ENCODE measurements at places on chromosomes 2 and 18.

- no peak for DNase-seq
These were observed 68.2 kb downstream of the TBC1D8 start for GRCh38 chr2:101082998-101083397.

DNA sequence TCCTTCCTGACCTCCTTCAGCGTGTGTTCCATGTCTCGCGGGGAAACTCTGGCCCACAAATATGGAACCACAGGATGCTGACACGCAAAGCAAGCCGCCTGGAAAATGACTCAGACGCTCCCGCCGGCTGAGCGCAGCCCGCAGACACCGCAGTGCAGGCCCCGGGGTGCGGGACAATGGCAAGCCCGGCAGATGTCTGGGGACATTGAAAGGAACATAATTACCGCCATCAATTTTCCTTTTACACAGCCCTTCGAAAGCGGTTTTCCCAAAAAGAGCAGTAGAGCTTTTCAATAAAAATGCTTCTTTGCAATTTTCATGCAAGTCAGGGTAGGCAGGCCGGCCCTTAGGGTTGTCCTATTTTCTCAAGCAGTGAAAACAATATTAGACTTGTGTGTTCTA lies 159.2 kb upstream of the SH3BP4 start:
- DNase-seq = no peak

- no peak for DNase-seq
These were observed 75.3 kb downstream of the PTPRM start for GRCh38 chr18:7642331-7642890.

GRCh38 chr2:219592736-219593135 lies 4.9 kb upstream of the STK11IP start:
- no peak for DNase-seq

- no peak for DNase-seq
These were observed 120.0 kb upstream of the PPP1CB start for GRCh38 chr2:28631514-28632206.

DNA sequence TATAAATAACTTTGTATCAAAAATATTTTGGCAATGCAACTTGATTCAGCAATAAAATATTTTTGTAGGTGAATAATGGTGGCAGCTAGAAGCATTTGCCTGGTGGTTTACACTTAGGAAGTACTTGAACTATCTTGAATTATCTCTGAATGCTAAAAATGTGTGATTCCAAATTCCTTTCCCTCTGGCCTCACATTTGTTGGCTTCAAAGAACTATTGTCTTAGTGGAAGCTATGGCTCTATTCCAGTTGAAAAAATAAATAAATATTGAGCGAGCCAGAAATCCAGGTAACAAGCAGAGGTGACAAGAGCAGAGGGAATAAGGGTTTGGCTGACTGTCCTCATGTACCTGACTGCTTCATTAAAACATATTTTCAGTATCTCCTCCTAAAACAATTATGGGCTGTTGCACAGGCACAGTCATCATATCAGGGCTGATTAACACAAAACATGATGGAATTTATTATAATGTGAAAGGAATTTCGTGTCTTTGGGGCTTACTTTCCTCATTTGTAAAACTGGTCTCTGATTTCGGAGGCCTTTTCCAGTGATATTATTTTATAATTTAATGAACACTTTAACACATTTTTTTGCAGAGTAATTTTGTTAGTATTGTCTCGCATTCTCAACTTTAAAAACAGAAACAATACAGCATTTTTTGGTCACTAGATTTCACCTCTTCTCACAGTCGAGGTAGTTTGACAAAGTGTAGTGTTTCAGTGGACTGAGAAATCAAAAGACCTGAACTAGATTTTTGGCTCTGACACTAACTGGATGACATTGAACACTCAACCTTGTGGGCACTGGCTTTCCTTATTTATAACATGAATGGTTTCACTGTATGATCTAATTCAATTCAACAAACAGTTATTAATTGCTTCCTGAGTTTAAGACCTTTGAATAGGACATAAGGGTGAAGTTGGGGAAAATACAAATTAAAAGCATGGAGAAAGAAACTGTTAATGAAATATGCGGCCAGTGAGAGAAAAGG lies 7.8 kb upstream of the CAVIN2 start:
- no peak for DNase-seq

- no peak for DNase-seq
These were observed 50.3 kb downstream of the TSN start for GRCh38 chr2:121805766-121806143.

- DNase-seq = no peak
These were observed 14.9 kb downstream of the MAL start for GRCh38 chr2:95040426-95040825.

DNA sequence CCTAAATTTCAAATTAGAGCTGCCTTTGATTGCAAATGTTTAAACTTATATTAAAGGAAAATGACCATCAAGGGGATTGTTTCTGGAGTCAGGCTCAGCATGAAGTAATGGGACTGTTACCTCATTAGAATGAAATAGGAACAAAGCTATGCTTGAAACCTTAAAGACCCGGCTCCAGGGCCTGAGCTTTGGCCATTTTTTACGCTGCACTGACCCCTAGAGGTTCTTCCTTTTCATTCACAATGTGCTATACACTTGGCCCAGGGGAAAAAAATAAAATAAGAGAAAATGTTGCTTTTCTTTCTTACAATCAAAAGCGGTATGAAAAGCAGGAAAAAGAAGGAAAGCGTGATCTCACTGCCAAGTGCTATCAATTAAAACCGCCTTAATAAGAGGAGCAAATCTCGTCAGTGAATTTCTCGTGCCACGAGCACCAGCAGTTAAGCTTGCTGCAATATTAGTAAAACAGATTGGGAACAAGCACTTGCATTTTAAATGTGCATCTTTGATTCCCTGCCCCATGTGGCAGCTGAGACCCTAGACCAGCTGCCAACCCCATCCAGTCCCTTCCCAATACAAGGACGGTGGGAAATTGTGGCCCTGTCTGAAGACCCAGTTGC lies 96.6 kb downstream of the MBD2 start:
- DNase-seq = peak; percentile 11

DNA sequence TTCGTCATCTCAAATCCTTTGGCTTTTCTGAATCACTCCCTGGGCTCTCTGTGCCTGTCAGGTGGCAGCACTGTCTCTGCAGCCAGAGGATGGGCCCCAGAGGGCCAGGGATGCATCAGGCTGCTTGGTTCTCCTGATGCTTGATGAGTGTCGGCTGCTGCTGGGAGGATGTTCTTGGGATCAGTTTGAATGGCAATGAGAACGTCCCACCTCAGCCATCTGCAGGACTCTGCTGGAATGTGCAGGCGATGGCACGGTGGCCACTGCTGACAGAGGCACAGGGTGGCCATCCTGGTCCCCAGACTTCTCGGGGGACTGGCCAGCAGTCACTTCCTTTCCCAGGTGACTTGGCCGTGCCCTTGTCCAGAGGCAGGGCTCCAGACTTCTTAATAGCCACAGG lies 146.0 kb downstream of the FAM210A start:
- no peak for DNase-seq

- no peak for DNase-seq
These were observed 583 bp downstream of the HIBCH start for GRCh38 chr2:190318931-190319554.

DNA sequence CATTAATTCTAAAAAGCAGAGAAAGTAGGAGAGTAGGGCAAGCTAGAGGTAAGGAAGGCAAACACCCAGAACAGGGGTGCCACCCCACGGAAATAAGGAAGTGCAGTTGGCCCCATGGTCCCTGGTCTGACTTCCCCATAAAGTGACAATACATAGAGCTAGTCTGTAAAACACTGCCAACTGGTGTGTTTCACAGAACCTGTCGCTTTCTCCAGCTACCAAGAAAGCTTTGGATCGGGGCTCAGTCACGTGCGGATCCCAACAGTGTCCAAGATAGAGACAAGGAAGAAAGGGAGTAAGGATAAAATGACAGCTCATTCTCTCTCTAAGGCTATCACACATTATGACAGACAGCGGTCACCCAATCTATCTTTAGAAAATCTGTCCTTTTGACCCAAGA lies 36.4 kb downstream of the TBC1D8 start:
- DNase-seq = no peak

GRCh38 chr2:203586696-203587095 lies 51.6 kb upstream of the RAPH1 start:
- DNase-seq = no peak

GRCh38 chr2:216216951-216217903 lies 108.1 kb downstream of the XRCC5 start:
- no peak for DNase-seq

- no peak for DNase-seq
These were observed 16.5 kb downstream of the AGAP1 start for GRCh38 chr2:235510318-235510717.

DNA sequence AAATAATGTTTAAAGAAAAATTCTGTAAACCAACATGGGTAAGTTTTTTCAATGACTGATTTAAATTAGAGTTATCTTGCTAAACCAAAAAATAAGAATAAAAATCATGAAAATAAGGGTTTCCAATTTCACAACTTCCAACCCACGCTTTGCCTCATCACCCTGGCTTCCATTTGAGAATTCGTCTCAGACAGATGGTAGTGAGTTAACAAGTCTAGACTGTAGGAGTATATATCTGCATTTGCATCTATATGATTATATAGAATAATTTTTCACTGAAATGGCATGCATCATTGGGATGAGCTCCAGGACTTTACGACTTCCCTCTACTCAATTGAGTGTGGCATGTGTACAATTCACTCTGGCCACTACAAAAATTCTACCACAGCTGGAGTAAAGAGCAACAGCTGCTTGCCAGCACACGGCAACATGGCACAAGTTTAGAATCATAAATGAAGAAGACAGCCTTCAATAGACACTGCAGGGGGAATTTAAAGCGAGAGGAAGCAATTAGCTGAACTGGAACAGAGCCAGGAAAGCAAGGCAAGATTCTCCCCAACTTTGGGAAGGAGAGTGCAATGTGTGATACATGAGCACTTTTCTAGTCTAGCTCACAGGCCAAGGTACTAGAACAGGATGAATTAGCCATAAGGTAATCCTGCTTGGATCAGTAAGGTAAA lies 1673.5 kb upstream of the CELF4 start:
- DNase-seq = no peak

- no peak for DNase-seq
These were observed 830 bp upstream of the MERTK start for GRCh38 chr2:111897630-111897923.

DNA sequence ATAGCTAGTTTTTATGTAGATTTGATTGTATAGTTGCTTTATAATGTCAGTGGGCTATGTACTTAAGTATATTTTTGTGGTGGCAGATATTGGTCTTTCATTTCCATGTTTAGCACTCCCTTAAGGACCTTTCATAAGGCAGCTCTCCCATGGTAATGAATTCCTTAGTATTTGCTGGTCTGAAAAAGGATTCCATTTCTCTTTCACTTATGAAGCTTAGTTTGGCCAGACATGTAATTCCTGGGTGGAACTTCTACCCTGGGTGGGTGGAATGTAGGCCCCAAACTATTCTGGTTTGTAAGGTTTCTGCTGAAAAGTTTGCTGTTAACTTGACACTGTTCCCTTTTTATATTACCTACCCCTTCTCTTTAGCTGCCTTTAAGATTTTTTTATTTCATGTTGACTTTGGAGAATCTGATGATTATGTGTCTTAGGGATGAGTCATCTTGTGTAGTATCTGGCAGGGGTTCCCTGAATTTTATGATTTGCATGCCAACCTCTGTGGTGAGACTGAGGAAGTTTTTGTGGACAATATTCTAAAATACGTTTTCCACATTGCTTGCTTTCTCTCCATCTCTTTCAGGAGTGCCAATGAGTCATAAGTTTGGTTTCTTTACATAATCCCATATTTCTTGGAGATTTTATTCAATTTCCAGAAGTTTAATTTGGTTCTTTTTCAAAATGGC lies 65.4 kb upstream of the VRK2 start:
- no peak for DNase-seq

DNA sequence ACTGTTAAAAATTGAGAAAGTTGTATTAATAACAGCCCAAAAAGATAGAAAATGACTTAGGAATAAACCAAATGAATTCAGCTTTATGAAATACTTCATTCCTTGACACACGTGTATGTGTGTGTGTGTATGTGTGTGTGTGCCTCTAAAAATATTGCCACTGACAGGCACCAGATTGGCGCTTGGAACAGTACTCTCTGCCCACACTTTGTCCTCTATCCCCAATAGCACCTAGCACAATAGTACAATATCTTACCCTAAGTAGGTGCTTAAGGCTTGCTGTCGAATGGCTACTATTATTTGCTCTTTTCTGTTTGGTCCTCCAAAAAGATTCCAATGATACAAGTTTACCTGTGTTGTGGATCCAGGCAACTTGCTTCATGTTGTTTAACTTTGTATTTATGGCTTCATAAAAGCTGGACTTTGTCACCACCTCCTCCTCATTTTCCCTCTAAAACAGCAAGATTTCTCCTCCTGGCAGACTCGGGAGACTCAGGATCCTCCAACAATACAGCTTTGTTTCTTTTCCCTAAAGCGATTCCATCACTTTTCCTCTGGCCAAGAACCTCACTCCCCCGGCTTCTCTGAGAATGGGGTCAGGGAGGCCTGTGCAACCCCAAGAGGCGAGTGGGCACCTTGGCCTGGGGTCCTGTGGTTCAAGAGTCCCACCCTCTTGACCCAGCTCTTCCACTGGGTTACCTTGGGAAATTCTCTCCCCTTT lies 43.3 kb upstream of the LCLAT1 start:
- DNase-seq = peak; percentile 29

DNA sequence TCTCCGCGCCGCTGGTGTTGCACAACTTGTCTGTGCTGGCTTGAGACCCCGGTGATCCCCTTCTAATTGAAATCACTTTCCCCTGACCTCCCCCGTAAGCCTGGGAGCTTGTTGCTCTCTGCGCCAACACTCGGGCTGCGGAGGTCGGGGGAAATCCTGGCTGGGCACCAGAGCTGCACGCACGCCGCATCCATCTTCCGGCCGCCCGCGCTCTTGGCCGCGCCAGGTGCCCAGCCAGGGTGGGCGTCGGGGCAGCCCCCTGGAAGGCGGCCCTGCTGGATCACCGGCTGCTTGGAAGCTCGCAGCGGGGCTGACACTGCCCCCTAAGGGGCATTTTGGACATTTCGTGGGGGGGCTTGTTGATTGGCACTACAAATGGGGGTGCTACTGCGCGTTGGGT lies 280.3 kb upstream of the SKOR2 start:
- DNase-seq = no peak

- DNase-seq = no peak
These were observed 82.5 kb downstream of the MGAT5 start for GRCh38 chr2:134336352-134336751.

DNA sequence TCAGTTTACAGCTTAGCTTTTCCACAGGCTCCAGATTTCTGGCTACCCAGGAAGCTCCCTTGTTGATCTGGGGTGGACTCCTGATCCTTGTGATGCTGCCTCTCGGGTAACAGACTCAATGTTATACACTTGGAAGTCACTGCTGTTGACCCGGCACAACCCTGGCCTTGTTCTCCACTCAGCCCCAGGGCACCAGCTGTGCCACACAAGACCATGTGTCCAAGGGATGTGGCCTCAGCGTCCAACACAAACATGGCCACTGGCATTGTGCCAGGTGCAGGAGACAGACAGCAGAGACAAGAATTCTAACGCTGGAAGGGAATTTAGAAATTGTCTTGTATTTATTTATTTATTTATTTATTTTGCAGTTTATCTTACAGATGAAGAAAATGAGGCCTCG lies 39.0 kb upstream of the PPP4R1 start:
- peak; percentile 55 for DNase-seq

DNA sequence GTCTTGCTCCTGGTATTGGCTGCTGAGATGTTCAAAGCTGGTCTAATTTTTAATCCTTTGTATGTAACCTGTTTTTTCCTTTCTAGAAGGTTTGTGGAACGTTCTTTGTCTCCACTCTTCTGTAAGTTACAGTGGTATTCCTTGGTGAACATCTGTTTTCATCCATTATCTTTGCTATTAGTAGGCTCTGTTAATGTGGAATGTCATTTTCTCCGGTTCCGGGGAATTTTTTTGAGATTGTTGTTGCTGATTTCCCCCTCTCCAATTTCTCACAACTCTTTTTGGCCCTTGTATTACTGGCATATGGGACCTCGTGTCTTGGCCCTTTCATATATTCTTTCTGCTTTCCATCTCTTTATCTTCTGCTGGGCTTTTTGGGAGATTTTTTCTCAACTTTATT lies 63.4 kb downstream of the LCLAT1 start:
- DNase-seq = no peak
